NCI-H146 (cell line): ENCODE measurements at places on chromosomes 12 and 14.

DNA sequence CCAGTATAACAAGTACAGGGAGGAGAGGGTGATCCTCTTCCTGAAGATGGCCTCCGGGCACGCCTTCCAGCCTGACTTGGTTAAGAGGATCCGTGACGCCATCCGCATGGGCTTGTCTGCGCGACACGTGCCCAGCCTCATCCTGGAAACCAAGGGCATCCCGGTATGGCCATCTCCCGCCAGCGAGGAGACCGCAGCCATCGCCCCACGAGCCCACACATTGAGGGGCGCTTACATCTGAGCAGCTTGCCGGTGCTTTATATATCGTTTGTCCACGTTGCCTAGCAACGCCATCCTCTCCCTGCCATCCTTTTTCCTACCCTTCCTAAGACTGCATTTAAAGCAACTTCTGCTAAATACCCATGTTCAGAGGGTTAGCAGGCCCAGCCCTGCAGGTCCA lies 71.5 kb downstream of the AACS start:
- no peak for DNase-seq

DNA sequence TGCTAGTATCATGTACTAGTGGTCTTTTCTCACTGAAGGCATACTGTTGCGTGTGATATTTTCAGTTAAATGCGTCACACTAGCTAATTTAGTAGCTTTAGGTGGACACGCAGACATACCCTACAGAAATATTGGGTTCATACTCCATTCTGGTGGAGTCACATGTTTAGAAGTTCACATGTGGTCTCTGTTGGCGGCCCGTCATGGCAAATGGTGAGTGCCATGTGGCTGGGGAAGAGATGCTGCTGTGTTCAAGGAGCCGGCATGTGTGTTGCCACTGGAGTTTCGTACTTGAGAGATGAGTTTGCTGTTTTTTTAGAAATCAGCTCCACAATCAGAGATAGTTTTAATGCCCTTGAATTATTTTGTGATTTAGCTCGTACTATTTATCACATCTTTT lies 454.6 kb downstream of the PCNX1 start:
- DNase-seq = no peak

GRCh38 chr12:114636723-114637480 lies 47.1 kb downstream of the TBX3 start:
- no peak for DNase-seq

GRCh38 chr14:57575482-57575881 lies 81.8 kb upstream of the CCDC198 start:
- DNase-seq = peak; percentile 83

GRCh38 chr12:51897181-51897580 lies 9.3 kb downstream of the ANKRD33 start:
- DNase-seq = no peak

- peak; percentile 92 for DNase-seq
Observed at GRCh38 chr12:12376646-12377448, 20.0 kb downstream of the BORCS5 start.

GRCh38 chr12:94938583-94938982 lies 64.9 kb downstream of the NDUFA12 start:
- no peak for DNase-seq

DNA sequence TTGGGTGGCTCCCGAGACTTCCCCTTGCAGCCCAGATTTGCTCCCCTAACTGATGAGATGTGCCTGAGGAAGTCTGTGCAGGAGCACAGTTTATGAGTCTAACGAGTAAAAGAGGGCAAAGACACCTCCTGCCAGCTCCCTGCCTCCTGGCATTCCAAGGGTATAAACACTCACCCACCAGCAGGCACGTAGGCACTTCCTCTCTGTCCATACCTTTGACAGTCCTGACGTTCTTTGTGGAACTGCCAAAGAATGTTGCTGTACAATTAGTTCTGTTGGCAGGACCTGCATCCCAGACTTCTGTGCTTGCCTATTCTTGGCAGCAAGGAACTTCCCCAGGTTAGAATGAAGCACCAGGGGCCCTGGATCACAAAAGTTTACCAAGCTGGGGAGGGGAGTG lies 889.3 kb downstream of the BCL11B start:
- DNase-seq = no peak

DNA sequence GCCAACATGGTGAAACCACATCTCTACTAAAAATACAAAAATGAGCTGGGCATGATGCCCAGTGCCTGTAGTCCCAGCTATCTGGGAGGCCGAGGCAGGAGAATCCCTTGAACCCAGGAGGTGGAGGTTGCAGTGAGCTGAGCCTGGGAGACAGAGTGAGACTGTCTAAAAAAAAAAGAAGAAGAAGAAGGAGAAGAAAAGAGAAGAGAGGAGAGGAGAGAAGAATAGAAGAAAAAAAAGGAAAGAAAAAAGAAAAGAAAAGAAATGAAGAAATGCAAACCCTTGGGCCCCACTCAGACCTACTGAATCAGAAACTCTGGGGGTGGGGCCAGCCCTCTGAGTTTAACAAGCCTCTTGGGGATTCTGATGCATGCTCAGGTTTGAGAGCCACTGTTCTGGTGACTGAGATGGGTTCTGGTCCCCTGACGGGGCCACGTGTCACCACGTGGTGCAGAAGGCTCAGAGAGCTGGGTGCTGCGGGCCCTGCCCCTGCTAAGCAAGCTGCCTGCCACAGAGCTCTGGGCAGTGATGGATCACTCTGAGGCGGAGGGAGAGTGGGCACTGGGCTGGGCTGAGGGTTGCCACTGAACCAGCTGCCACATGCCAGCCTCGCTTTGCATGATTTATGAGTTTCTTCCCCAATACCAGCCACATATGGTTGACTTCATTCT lies 37.5 kb downstream of the ERH start:
- DNase-seq = no peak

- no peak for DNase-seq
Observed at GRCh38 chr12:93918262-93918661, 230.1 kb upstream of the PLXNC1 start.

- DNase-seq = no peak
Observed at GRCh38 chr12:31796270-31796951, 67.6 kb upstream of the AMN1 start.

DNA sequence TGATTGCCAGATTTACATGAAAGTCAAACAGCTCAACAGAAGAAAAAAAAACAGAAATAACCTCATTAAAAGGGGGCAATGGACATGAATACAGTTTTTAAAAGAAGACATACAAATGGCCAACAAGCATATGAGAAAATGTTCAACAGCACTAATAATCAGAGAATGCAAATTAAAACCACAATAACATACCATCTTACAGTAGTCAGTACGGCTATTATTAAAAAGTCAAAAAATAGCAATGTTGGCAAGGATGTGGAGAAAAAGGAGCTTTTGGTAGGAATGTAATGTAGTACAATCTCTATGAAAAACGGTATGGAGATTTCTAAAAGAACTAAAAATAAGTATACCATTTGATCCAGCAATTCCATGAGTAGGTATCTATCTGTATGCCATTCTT lies 272.1 kb downstream of the CEP128 start:
- DNase-seq = no peak

GRCh38 chr12:46470036-46470627 lies 97.6 kb upstream of the SLC38A2 start:
- DNase-seq = no peak

DNA sequence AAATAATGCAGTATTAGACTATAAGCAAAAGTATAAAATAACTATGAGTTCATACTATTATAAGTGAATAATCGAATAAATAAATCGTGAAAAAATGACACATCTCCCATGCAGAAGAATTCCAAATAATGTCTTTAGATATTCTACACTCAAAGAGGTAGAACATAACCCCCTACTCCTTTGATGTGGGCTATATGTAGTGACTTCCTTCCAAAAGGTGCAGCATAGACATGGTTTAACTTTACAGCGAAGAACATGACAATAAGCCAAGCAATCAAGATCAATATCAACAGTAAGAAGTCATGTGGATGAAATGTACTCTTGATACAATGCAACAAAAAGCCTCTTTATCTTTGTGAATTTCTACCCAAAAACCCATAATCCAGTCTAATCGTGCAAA lies 46.0 kb upstream of the HIF1A start:
- no peak for DNase-seq

DNA sequence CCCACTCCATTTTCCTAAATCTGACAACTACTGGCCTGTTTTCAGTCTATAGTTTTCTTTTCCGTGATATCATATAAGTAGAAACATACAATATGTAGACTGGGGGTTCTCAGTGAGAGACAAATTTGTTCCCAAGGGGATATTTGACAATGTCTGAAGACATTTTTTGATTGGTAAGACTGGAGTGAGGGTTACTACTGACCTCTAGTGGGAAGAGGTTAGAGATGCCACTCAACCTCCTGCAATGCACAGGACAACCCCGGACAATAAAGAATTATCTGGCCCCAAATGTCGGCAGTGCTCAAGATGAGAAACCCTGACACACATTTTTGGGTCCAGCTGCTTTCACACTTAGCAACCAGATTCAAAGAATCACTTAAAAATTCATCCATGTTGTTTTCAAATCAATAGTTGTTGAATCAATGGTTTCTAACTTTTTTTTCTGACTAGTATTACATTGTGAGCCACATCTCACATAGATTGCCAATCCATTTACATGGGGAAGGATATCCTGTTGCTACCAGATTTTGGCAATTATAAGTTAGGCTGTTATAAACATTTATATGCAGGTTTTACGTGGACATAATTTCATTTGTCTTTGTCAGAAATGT lies 307.1 kb downstream of the RPL10L start:
- no peak for DNase-seq

DNA sequence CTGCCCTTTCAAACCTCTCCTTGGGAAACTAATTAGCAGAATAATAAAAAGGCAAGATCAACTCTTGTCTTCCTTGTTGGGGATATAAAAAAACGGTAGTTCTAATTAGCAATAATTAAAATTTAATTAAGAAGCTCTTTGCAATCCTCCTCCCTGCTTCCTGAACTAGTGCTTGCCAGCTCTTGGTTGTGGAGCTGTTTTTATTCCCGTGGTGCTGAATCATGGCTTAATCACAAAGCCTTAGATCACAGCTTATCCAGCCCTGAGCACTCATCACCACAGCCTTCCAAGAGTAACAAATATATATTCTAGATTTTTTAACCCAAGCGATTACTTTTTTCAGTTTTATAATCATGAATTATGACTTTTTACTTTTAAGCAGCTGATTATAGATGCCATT lies 63.2 kb upstream of the INSM2 start:
- peak; percentile 39 for DNase-seq

DNA sequence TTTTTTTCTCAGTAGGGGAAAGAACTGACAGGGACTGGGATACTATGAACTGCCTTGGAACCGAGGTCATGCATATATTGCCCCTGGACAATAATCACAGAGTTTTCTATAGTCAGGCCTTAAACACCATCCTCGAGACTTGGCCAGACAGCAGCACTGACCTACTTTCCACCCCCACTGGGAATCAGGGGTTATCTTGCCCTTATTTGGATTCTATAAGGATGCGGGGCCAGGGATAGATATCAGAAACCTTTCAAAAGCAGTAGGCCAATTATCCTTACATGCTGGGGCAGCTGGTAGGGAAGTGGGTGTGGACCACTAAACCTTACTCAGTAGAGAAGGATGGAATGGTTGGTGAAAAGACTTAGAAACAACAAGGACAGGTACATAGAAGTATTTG lies 2.0 kb downstream of the ZNF219 start:
- DNase-seq = peak; percentile 55

GRCh38 chr12:7645395-7646177 lies 20.1 kb downstream of the APOBEC1 start:
- peak; percentile 16 for DNase-seq

DNA sequence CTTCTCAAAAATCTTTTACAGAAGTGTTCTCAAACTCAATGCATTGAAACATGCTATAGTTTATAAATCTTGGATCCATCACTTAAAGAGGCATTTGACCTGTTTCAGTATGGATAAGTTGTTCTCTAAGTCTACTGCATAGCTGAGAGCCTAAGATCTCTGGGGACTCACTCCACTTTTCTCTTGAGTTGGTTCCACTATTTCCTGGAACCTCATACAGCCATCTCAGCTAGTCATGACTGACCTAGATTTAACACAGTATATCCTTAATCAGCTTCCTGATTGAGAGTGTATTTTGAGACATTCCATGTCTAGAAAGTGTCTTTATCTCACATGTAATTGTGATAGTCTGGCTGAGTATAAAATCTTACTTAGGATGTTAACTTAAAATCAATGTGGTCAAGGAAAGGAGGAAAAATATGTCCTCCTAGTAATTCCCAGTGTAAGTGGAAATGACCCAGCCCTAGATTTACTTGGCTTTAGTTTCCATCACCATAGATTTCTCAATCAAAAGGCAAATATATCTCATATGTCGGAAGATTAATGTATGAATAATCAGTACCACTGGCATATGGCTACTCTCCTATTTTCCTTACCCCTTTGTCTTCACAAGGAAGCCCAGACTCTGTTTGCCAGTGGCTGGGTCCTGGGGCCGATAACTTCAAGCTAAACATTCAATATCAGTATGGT lies 61.9 kb downstream of the KICS2 start:
- DNase-seq = no peak

DNA sequence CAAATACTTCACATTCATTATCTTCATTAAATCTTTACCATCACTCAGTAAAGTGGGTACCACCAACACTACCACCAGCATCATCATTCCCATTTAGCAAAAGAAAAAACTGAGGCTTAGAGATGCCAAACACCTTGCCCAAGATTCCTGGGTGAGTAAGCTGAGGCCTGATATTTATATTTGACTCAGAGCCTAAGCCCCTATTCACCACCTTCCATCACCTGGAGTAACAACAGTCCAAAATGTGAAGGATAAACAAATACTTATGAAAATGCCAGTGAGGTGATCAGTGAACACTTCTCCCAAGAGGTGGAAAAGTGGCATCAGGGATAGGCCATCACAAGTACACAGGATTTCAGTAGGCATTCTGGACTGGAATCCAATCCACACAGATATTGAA lies 3.7 kb downstream of the SLC38A1 start:
- no peak for DNase-seq

DNA sequence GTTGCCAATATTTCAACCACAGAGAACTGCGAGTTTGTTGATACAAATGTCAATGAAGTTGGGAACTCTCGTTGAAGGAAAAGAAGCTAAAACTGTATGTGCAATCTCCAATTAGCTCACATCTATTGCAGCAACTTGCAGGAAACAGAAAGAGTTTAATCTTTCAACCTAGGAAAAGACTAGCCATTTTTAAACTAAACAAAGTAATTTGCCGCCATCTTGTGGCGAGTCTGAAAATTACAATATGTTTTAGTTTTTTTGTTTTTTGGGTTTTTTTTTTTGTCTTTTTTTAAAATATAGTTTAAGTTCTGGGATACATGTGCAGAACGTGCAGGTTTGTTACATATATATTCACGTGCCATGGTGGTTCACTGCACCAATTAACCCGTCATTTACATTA lies 131.2 kb upstream of the FOXG1 start:
- DNase-seq = peak; percentile 72

GRCh38 chr12:26226629-26227360 lies 31.4 kb downstream of the SSPN start:
- DNase-seq = peak; percentile 44
